ENCODE measurements at places on chromosomes 16 and 17. TPM values are rescaled to one million over a fixed set of nuclear protein-coding genes. Genes with fewer than 3 reads are reported as not detected.

The CHRNB1 gene
- 6.8 TPM for total RNA-seq

DNA sequence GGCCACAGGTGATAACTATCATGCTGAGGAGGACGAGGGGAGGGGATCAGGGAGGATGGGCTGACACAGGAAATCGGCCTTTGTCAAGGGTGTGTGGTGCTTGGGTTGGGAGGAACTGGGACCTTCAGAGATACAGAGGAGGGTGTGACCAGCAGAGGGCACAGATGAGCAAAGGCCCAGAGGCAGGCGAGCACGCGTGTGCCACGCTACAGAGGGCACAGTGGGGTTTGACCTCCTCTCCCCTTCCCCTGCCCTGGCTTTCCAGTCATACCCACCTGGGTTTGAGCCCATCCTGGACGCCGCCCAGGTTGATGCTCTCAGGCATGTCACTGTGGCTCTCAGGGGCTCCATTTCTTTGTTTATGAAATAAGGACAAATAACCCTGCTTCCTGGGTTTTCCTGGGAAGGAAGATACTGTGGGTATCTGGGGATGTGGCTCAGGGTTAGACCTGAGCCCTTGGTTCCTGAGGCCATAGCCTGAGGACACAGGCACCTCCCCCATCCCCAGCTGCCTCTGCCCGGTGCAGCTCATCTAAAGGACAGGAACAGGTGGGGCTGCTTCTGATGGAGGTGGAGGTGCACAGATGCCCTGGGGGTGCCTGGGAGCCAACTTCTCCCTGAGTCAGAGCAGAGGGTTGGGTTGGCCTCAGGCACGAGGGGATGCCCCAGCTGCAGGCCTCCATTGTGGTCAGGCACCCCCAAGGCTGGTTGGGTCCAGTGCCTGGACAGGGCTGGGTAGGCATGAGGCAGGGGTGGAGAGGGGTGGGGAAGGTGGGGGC is 51.8 kb downstream of the BEAN1 start:
- peak; percentile 90 for DNase-seq

- DNase-seq = no peak
Observed at GRCh38 chr17:74241847-74242246, 28.5 kb downstream of the TTYH2 start.

GRCh38 chr17:14295676-14296075 is 5.2 kb upstream of the HS3ST3B1 start:
- DNase-seq = no peak

- DNase-seq = no peak
Observed at GRCh38 chr17:1506649-1507267, 9.7 kb downstream of the INPP5K start.

GRCh38 chr16:66003201-66003600 is 363.3 kb upstream of the CDH5 start:
- no peak for DNase-seq

GRCh38 chr17:27396941-27397340 is 59.3 kb upstream of the KSR1 start:
- DNase-seq = no peak

The PDIA2 gene
- total RNA-seq = 2.2 TPM

DNA sequence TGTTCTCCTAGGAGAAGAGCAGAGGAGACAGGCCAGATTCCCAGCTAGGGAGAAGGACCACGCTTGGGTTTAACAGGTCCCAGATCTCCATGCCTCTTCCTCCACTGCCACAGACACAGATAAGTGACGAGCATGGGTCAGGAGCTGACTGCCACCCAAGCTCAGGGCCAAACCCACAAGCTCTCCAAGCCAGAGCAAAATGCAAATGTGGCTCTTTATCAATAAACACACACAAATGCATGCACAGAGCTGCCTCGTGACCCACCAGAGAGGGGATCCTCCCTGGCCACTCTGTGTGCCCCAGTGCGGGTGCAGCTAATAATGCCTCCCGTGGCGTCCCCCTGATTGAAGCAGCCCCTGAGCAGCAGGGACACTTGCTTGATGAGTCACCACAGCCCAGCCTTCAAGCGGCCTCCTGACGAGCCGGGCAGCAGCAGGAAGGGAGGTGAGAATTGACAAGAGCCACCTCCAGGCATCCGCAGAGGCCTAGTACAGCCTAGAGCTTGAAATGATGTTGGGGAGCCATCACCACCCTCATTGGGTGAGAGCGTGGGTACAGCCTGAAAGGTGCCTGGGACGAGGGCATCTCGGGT is 143.9 kb downstream of the CCDC182 start:
- DNase-seq = no peak

DNA sequence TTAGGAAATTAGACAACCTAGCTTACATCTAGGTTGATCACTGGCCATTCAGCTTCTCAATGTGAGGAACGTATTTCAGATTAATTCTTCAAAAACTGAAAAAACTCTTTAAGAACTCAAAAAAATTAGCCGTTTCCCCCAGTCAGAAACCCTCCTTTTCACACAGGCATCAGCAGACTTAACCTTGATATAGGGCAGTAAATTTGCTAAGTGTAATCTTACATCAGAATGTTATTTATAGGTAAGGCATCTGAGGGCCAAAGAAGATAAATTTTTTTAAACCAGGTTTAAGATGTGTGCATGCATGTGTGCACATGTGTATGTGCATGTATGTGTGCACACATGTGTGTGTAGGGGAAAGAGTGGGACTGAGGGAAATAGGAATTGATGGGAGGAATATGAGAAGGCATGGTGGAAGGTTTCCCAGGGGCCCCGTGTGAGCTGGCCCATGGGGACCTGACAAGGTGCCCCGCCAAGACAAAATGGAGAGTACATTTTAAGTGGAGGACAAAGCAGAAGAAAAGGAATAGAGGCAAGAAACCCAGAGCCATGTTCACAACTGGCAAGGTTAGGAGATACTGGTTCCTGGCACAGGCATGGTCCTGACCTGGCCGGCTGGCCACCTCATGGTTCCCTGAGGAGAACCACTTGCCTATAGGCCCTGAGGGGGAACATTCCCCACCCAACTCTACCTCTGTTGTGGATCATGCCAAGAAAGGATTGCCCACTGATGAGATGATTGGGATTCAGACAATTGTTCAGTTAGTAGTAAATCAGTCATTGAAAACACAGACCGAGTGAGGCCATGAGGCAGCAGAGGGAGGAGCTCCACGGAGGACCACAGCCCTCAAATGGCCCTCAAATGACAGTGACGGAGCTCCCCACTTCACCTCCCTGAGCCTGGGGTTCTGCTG is 33.0 kb downstream of the TEX2 start:
- no peak for DNase-seq

- no peak for DNase-seq
Observed at GRCh38 chr17:74330446-74330845, 4.4 kb downstream of the KIF19 start.

The CPHXL2 gene
- not detected for total RNA-seq

- DNase-seq = no peak
Observed at GRCh38 chr17:30981531-30982519, 11.0 kb downstream of the RNF135 start.

DNA sequence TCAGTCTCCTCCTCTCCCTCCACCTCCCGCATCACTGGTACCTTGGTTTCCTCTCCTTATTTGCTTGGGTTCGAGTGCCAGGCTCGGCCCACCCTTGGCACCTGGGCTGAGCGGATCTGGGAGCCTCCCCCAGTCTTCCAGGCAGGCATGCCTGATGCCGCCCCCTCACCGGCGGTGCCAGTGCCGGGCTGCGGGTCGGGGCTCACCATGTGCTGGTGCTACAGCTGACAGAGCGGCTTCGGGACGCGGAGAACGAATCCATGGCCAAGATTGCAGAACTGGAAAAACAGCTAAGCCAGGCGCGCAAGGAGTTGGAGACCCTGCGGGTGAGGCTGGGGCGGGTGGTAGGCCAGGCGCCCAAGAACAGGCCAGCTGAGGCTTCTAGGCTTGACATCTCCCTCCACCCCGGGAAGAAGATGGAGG is 19.2 kb downstream of the FMNL1 start:
- no peak for DNase-seq

All from mesenteric fat pad (tissue), 1 donor.